ENCODE measurements at places on chromosomes 6 and 20.

GRCh38 chr6:83292900-83293843 is 100.0 kb downstream of the RWDD2A start:
- no peak for DNase-seq

DNA sequence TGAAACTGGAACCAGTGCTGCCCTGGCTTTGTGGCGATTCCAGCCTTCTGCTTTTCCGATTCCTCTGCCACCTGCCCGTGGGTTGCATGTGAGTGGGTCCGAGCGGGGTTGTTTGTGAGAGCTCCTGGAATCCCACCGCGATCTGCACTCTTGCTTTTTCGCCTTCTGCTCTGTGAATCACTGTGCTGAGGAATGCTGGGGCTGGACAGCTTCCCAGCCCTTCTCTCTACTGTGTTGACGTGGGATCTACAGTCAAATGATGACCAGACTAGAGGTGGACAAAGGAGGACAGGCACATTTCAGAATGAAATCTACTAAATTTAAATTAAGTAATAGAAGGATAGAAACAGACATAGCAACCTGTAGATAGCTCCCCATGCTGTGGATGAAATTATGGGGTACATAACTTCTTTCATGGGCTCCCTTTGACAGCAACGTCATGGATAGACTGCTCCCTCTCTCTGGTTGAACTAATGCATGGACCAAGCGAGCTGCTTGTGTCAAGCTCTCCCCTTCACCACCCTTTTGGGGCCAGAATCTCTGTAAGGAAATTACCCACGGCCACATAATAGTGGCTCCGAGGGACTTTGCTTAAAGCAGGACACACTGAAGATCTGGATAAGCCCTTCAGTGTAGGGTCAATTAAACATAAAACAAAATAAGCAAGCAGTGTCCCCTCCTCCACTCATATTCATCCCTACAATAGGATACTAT is 2.0 kb downstream of the FNDC1 start:
- no peak for DNase-seq

DNA sequence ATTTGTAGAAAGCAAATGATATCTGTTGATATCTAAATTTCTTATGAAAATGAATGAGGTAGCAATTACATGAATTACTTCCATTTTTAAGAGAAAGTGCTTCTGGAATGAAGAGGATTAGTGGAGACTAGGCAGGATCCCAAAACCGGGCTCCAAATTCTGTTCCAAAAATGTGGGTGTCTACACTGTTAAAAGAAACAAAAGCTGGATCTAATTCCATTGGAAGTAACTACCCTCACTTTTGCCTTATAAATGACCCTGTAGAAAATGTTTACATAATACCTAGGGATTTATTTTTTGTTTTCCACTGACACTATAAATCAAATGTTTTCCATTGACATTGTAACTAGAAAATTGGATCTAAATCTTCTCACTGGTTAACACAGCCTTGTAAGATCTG is 454.9 kb upstream of the JARID2 start:
- no peak for DNase-seq

GRCh38 chr6:45445364-45445748 is 67.6 kb upstream of the SUPT3H start:
- DNase-seq: no peak

DNA sequence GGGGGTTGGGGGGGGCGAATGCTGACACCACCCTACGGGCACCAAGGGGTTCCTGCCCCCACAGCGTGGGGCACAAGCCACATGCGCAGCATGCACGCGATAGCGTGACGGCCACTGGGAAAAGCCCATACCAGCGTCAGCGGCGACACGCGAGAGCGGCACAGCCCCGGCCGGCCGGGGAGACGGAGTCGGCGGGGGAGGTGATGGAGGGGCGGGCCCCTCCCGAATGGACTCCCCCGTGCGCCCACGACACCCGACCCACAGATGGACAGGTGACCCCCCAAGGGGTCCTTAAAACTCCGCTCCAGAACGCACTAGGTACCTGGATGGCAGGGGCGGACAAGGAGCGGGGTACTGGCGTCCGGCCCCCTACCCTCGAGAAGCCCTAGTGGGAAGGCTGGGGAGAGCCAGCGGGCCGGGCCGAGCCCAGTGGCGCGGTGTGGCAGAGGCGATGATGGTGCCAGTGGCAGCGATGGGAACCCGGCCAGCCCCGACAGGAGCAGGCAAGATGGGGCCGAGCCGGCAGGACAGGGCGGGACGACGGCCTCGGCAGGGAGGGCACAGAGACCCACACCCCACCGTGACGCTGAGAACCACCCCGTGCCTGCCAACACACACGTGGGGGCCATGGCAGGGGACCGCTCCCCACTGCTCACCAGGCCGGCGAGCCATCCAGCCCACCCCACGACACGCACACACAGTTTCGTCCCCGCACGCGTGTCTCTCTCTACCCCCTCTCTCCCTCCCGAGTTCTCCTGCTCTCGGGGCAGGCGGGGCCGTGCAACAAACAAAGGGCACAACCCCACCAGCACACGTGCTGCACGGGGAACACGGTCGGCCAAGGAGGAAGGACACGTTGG is 1959.8 kb upstream of the DEFB115 start:
- no peak for DNase-seq

GRCh38 chr6:158030380-158031300 is 49.0 kb downstream of the SYNJ2 start:
- no peak for DNase-seq

DNA sequence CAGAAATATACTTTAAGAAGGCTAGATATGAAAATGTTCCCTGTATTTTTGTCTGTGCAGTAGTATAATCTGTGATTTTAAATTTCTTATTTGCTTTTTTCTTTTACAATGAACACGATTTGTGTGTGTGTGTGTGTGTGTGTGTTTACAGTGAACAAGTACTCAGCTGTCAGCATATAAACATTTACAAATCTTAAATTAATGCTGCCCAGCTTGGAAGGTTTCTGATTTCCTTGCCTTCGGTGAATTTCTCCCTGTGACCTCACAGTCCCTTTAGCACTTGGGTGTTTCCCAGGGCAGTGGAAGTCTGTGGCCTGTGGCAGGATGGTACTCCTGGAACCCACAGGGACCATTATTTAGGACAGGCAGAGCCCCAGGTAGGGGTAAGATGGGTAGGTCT is 37.6 kb downstream of the TXLNB start:
- DNase-seq: no peak

DNA sequence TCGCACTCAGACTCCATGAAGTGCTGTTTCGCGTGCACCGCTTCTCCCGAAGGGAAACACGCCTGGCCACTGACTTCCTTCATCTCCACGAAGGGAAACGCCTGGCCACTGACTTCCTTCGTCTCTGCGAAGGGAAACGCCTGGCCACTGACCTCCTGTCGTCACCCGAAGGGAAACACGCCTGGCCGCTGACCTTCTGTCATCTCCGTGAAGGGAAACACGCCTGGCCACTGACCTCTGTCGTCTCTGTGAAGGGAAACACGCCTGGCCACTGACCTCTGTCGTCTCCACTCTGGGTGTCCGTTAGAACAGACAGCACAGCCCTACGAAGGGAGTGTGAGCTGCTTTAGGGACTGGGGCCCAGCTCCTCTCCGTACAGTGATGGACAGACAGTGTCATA is 17.1 kb upstream of the ADRM1 start:
- no peak for DNase-seq

- no peak for DNase-seq
These were observed 149.9 kb downstream of the MYB start for GRCh38 chr6:135331002-135331401.

- DNase-seq: no peak
These were observed 21.4 kb upstream of the CITED2 start for GRCh38 chr6:139395891-139396301.

DNA sequence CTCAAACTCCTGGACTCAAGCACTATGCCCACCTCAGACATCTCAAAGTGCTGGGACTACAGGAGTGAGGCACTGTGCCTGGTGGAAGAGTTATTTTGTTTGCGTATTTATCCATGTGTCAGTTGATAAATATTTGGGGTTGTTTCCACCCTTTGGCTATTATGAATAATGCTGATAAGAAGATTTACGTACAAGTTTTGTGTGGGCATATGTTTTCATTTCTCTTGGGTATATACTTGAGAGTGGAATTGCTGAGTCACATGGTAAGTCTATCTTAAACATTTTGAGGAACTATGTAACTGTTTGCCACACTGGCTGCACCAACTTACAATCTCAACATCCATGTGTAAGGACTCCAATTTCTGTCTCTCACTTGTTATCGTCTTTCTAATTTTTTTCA is 200.3 kb downstream of the RNGTT start:
- DNase-seq: no peak

DNA sequence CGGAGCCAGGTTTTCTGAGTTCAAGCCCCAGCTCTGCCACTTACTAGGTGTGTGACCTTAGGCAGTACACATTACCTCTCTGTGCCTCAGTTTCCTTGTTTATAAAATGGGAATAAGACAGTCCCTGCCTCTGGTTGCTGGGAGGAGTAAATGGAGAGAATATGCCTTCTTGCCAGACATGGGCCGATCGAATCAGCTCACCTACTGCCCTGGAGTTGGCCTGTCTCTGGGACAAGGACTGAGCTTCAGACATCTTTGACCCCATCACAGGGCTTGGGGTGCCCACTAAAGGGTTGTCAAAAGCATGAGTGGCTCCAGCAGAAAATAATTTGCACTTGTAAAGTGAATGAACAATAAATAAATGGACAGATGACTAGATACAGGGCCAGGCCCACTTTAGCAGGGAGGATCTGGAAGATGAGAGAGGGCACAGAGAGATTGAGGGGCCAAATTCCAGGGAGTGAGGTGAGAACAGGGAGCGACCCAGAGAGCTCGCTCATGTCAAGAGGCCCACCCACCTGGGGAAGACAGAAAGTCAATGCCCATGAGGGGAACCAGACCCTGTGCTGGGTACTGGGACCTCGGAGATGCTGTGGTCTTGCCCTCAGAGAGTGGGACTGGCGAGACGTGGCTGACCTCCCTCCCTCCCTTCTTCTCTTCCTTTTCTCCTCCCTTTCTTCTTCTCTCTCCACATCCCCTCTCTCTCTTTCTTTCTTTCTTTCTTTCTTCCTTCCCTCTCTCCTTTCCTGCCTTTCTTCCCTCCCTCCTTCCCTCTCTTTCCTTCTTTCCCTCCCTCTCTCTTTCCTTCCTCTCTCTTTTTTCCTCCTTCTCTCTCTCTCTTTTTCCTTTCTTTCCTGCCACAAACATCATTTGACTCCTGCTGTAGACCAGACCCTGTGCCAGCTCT is 3.9 kb upstream of the BPIFA2 start:
- no peak for DNase-seq
